ENCODE measurements at places on chromosomes 2 and 18. TPM values are rescaled to one million over a fixed set of nuclear protein-coding genes. Genes with fewer than 3 reads are reported as not detected.

DNA sequence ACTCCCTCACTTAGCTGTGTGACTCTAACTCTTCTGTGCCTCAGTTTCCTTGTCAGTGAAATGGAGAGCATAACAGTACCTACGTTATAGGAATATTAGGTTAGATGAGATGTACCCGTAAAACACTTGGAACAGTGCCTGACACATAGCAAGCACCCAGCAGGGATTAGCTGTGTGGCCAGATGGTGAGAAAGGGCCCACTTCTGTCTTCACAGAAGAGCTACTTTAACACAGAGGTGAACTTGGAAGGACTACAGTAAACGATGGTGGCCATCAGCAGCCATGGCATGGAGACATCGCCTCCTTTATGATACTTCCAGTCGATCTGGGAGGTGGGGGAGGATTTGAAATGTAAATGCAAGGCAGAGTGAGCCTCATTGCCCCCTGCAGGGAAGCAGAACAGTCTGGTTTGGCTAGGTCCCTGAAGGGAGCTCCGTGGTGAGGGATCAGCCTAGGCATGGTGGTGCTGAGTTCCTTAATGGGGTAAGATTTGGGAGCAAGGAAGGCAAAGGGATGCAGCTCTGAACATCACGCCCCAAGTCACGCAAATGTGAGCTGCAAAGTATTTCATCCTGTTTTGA is 101.7 kb upstream of the ALPP start:
- DNase-seq: no peak
- H3K4me3 ChIP-seq: no peak overlapping the region
- peaks cover 4% of the 10 kb centered on the region for H3K36me3 ChIP-seq
- no peak overlapping the region for H3K27ac ChIP-seq
- no peaks in the 10 kb centered on the region for H3K4me1 ChIP-seq

GRCh38 chr18:62438018-62438329 is 84.9 kb upstream of the ZCCHC2 start:
- H3K27me3 ChIP-seq: no peaks in the 10 kb centered on the region
- DNase-seq: no peak
- H3K4me1 ChIP-seq: peaks cover 13% of the 10 kb centered on the region
- peak overlapping the region; percentile 27 for H3K4me3 ChIP-seq
- no peaks in the 10 kb centered on the region for H3K36me3 ChIP-seq

GRCh38 chr18:80194874-80195570 is 52.3 kb downstream of the PARD6G start:
- no peaks in the 10 kb centered on the region for H3K27me3 ChIP-seq
- H3K4me1 ChIP-seq: no peaks in the 10 kb centered on the region
- H3K27ac ChIP-seq: no peak overlapping the region
- no peak overlapping the region for H3K4me3 ChIP-seq
- no peaks in the 10 kb centered on the region for H3K36me3 ChIP-seq

DNA sequence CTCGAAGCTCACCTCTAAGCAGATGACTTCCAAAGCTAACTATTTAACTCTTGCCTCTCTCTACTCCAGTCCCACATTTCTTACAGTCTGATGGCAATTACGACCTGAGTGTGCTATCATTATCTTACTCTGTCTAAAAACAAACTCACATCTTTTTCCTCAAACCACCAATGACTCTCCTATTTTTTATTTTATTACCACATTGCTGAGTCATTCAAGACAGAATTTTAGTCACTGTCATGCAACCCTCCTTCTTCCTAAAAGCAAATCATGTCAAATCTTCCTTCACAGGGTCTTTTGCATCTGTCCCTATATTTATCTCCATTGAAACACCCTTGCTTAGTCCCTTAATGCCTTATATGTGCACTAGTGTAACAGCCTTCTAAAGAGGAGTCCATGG is 34.6 kb upstream of the C2orf15 start:
- no peaks in the 10 kb centered on the region for H3K36me3 ChIP-seq
- H3K4me3 ChIP-seq: no peak overlapping the region
- no peak for DNase-seq
- H3K27ac ChIP-seq: no peak overlapping the region
- H3K27me3 ChIP-seq: no peaks in the 10 kb centered on the region

GRCh38 chr2:85439986-85440385 is 21.5 kb downstream of the SH2D6 start:
- H3K36me3 ChIP-seq: no peaks in the 10 kb centered on the region
- H3K27ac ChIP-seq: no peak overlapping the region
- no peak overlapping the region for H3K4me3 ChIP-seq
- DNase-seq: no peak

DNA sequence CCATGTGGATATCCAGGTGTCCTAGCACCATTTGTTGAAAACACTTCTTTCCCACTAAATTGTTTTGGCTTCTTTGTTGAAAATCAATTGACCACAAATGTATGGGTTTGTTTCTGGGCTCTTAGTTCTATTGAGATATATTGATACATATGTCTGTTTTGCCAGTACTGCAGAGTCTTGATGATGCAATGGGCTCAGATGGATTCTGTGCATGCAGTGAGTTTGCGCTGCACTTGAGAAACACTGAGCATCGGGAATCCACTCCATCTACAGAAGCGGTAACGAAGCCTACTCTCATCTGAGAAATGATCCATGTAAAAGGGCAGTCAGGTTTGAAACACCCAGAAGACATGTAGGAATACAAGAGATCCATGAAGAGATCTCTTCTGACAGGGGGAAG is 21.9 kb upstream of the DNAJC10 start:
- H3K27me3 ChIP-seq: no peaks in the 10 kb centered on the region
- H3K27ac ChIP-seq: no peak overlapping the region
- no peaks in the 10 kb centered on the region for H3K4me1 ChIP-seq
- DNase-seq: no peak

INHA gene
- total RNA-seq: 0.14 TPM

NT5DC4 gene
- total RNA-seq: not detected

SNED1 gene
- total RNA-seq: 0.65 TPM

DNA sequence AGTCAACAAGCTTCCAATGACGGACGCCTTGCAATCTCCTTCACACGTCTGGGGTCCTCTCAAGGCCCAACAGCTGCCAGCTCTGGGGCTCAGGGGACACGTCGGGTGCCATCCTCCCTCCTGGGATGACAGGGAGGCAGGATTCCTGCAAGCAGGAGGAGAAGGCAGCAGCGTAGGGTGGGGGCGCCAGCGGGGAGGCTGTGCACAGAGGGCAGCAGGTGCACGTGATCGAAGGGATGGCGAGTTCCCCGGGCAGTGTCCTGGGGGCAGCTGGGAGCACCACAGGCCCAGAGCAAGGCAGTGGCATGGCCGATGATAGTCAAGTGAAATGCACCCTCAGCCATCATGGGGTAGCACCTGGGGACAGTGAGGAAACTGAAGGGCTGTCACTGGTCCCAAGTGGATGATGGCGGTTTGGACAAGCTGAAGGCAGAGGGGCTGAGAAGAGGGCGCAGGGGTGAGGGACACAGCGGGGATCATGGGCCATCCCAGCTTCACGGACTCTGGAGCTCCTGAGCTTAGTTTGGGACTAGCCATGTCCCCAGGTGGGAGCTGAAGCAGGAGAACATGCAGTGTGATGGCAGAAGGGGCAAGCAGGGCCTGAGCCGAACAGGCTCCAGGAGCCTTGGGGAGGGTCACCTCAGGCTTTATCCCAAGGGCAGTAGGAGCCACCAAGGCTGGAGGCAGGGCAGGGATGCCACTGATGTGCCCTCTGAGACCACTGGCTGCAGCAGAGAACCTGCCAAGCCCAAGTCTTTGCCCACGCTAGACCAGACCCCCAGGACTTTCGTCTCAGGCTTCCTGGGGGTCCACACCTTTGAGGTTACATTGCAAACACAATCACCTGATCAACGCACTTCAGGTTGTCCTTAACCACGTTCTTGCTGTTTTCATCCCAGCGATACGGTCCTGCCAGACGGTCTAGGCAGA is 16.3 kb upstream of the SNED1 start:
- no peaks in the 10 kb centered on the region for H3K36me3 ChIP-seq
- no peaks in the 10 kb centered on the region for H3K27me3 ChIP-seq
- H3K4me1 ChIP-seq: peaks cover 22% of the 10 kb centered on the region

DNA sequence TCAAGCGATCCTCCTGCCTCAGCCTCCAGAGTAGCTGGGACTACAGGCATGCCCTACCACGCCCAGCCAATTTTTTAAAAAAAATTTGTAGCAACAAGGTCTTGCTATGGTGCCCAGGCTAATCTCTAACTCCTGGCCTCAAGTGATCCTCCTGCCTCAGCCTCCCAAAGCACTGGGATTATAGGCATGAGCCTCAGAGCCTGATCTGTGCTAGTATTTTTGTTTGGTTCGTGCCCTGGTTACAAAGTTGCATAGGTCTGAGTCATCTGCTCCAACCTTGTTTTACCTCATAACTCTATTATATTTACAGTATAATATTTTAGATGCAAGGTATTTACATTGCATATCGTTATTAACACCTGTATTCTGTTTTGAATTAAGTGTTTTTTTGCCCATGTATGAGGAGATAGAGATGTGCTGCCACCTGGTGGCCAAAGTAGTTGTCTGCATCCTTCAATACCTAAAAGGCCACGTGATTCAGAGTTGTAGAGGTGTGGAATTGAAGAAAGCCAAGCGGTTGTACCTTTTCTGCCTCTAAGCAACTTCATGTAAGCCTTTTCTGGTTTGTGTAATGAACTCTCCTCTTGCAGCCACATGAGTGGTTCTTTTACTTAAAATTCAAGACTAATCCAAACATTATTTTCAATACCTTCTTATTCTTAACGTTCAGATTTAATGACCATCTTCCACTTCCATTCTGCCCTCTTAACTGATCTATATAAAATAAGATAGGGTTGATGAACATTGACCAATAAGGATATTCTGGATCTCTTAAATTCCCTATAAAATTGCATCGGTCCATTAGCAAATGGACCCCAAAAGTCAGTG is 19.9 kb upstream of the CABYR start:
- peak; percentile 73 for DNase-seq
- no peak overlapping the region for H3K4me3 ChIP-seq
- H3K27ac ChIP-seq: no peak overlapping the region
- no peaks in the 10 kb centered on the region for H3K27me3 ChIP-seq
- H3K4me1 ChIP-seq: peaks cover 48% of the 10 kb centered on the region
